Astrocyte of the cerebellum (primary cell): ENCODE measurements at places on chromosomes 7 and 10.
A peak's percentile ranks its signal among the peaks of the same experiment; 100 is the strongest.

DNA sequence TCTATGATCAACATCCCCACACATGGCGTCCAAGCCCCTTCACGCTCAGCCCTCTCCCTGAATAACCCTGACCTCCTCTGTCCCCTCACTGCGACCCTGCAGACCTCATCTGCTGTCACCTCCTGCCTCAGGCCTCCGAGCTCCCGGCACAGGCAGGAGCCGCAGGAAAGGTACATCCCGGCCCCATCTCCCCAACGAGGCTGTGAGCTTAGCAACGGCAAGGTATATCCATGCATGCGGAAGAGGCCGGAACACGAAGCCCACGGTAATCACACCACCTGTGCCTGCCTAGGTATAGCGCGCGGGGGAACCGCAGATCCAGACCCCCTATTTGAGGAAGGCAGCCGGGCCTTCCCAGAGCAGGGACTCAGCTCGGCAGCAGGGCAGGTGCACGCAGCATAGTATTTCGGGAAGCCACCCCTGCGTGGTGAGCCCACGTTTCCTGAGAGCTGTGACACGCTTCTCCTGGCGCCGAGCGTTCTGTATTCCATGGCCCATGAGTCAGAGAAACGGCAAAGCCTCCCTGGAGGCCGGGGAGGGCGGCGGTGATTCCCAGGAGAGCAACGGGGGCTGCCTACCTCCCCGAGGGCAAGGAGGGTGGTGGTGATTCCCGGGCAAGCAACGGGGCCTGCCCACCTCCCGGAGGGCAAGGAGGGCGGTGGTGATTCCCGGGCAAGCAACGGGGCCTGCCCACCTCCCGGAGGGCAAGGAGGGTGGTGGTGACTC is 50.1 kb upstream of the DNAAF5 start:
- no peak for DNase-seq

- DNase-seq, result peak; percentile 43
Measured at GRCh38 chr10:24518981-24519597, 204.6 kb downstream of the ARHGAP21 start.

- no peak for DNase-seq
Measured at GRCh38 chr10:73625004-73625883, 16.0 kb downstream of the MYOZ1 start.

DNA sequence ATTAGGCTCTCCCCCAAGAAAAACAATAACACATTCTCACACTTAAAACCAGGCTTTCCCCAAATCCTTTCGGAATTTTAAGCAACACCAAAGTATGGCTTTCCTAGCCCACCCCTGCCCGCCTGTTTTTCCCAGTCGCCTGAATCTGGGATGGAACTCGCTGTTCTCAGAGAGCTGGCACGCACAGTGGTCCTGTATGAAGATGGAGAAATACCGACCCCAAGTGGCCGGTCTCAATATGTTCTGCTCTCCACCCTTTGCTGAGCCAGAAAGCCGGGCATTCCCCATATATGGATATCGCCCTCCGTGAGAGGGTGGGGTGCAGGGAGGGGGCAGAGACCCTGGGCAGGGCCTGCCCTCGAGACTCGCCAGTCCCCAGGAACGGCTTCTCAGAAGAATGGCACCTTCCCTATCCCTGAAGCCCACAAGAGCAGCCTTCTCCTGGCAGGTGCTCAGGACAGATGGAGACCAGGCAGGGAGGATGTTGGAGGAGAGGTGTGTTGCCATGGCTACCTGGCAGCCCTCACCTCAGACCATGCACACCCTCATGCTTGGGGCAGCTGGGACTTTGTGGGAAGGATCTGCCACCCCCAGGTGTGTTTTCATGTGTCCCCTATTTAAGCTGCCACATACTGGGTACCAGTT is 3.4 kb downstream of the TACR2 start:
- peak; percentile 38 for DNase-seq

- no peak for DNase-seq
Measured at GRCh38 chr10:95121904-95122303, 52.6 kb upstream of the CYP2C8 start.

DNA sequence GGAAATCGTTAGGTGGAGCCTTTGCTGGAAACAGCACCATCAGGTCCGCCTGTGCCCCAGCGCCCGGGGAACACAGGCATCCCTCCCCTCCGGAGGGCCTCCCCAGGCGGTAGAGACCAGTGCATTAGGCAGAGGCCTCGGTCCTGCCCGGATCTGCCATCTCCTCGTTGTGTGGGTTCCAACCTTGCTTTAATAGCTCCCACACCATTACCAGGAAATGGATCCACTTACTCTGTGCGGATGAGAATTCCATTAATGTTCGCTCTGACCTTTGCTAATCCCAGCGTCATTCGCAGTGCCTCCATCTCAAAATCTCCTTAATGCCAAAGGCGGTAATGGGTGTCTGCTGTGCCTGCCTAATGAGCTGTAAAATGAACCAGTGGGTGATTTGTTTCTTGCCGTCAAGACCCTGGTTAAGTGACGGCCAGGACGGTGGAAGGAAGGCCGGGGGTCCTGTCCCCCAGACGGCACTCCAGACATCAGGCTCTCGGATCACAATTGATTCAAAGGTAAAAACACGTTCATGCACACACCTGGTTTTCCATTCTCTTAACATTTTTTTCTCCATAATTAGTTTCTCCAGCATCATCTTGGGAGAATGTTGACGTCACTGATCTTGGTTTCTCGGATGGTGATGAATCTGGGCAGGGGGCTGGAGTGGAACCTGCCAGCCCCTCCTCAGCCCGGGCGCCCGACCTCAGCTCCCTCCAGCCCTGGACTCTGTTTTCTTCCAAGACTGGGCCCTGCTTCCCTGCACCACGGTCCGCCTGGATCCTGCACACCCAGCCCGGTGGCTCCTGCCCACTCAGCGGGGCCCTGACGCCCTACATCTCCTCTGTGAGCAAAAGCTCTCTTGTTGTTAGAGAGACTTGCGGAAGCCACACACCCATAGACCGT is 22.8 kb upstream of the FAM20C start:
- DNase-seq, result no peak
